ENCODE measurements at places on chromosomes 6 and 20.

DNA sequence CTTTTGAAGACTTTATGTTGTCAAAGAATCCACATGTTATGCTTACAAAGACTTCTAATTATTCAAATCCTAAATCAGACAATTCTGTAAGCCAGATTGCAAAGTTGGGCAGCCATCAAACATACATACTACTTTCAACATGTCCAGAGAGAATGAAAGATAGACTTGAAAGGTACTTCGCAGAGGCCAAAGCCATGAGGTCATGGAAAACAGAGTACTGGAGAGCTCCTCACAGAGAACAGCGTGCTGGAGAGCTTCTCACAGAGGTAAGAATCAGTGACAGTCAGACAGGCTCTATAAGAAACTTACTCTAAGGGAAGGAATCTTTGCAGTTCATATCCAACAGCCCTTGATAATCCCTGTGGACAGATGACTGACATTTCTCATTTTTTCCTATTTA, 400.2 kb downstream of the GJA1 start:
- no peak for DNase-seq

DNA sequence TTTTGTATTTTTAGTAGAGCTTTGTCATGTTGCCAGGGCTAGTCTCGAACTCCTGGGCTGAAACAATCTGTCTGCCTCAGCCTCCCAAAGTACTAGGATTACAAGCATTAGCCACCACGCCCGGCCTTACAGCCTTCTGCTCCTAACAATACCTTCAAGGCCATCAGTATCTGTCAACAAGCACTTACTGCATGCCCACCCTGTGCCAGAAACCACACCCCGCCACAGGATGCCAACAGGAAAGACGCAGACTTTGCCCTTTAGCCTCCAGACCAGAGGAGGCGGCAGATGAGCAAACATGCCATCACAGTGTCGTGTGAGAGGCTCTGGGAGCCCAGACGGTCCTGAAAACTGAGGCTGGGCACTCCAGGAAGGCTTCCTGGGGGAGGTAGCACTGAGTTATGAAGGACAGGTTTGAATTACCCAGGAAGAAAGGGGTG, 34.7 kb upstream of the TGM3 start:
- DNase-seq = no peak

DNA sequence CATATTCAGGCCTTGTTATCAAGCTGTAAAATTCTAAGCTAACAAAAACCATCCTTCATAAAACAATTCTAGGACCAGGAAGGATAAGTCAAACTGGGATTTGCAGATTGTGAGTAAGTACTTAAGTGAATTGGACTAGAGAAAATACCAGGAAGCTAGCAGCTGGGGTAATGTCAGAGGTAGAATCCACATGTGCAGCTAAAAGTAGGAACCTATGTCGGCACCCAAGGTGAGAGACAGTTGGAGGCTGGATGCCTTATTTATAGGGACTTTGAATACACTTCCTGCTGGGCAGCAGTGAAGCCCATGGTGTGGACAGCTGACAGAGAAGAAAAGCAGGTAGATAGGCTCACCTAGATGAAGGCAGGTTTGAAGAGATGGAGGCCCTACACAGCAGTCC, 127.3 kb downstream of the FLRT3 start:
- DNase-seq = no peak

DNA sequence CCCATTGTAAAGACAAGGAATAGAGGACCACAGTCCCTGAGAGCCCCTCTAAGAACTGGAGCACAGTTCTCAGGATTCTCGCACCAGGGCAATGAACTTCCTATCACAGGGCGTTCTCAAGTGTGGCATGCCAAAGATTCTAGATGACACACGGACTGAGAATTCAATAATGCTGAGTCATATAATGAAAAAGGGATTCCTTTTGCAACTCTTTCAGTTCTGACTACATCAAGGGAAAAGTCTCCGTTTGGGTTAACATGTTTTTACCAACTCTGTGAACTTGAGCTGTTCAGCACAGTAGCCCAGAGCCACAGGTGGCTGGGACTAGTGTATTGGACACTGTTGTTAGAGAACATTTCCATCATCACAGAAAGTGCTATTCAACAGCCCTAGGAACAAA, 3.4 kb downstream of the MED20 start:
- DNase-seq = peak; percentile 94

Measured in kidney tubule cell (primary cell).